ENCODE measurements at places on chromosomes 16 and 17.

- DNase-seq: no peak
Observed at GRCh38 chr16:75614066-75614897, 8.8 kb downstream of the ADAT1 start.

DNA sequence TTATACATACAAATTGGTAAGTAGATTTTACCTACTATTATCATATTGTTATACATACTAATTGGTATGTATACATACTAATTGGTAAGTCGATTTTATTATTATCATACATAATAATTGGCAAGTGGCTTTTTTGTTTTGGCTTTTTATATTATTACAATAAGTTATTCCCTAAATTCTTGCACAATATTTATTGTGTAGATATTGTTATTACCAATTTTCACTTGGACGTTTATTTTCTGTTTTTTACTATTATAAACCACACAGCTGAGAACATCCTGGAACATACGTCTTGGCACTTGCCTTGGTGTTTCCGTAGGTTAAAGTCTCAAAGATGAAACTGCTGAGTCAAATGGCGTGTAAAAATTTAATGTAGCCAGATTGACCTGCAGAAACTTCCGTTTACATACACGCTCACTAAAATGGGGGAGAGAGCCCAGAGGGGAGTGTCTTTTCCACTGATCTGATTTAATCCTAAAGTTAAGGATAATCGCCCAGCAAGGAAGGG, 18.9 kb downstream of the GNGT2 start:
- no peak for DNase-seq

GRCh38 chr17:42709561-42709960, 27.2 kb downstream of the CNTNAP1 start:
- DNase-seq: no peak

GRCh38 chr17:41002814-41003213, 3.1 kb upstream of the KRTAP3-2 start:
- DNase-seq: no peak

DNA sequence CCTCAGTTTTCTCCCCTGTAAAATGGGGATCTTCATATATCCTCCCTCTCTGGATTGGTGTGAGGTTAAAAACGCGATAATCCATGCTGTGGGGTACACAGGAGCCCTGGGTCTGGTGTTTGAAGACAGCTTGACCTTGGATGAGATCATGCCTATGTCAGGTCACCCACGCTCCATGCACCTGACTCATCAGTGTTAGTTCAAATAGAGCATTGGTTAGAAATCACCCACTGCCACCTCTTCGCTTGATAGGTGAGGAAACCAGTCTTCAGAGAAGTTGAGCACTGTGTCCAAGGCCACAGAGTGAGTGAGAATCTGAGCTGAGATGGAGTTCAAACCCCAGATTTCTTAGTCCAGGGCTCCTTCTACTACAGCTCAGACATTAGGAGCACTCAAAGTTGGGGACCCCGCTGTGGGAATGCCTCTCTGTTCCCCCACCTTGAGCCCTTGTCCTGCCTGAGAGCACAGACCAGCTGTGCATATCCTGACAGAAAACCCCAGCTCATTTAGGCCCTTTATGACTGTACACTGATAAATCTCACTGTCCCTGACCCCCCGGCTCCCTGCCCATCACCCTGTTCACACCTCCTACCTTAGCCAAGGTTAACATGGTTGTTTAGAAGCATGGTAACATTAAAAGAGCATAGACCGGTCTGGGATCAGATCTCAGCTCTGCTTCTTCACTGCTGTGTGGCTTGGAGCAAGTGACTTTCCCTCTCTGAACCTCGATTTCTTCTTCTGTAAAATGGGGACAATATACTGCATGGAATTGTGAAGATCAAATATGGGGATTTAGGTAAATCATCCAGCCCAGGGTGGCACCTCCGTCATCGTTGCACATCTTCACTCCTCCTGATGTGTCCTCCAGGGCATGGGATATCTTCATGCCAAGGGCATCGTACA, 22.4 kb upstream of the LGALS9 start:
- DNase-seq: no peak

GRCh38 chr17:27380551-27380950, 75.7 kb upstream of the KSR1 start:
- DNase-seq: no peak

- no peak for DNase-seq
Observed at GRCh38 chr17:36824678-36825101, 112.6 kb upstream of the LHX1 start.

DNA sequence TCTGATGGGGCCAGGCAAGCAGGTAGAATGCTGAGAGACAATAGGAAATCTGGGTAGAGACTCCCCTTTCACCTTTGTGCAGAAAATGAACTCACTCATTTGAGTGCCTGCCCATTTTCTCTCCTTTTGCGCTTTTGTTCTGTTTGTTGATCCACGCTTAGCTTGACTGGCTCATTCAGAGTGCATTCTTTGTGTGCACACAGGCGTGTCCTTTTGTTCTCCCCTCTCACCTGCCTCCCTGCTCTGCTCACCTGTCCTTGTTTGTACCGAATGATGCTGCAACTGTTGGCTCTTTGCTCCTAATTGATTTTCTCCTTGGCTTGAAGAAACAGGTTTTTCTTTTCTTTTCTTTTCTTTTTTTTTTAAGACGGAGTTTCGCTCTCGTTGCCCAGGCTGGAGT, 15.8 kb downstream of the PGS1 start:
- no peak for DNase-seq

Measured in stimulated activated CD8-positive, alpha-beta memory T cell treated with anti-CD3 and anti-CD28 coated beads, Interleukin-12 subunit alpha, Interleukin-12 subunit beta, amount 100 ng/mL, for 1 hour (primary cell).